ENCODE measurements at places on chromosomes 2 and 18. TPM values are rescaled to one million over a fixed set of nuclear protein-coding genes. Genes with fewer than 3 reads are reported as not detected.
A peak's percentile ranks its signal among the peaks of the same experiment; 100 is the strongest.

- H3K27me3 ChIP-seq: no peaks in the 10 kb centered on the region
- no peak overlapping the region for H3K27ac ChIP-seq
- H3K4me1 ChIP-seq: no peaks in the 10 kb centered on the region
Measured at GRCh38 chr2:50615291-50615690, 416.6 kb downstream of the NRXN1 start.

The CBLN2 gene
- not detected for total RNA-seq

The GATA6 gene
- 158 TPM for total RNA-seq

DNA sequence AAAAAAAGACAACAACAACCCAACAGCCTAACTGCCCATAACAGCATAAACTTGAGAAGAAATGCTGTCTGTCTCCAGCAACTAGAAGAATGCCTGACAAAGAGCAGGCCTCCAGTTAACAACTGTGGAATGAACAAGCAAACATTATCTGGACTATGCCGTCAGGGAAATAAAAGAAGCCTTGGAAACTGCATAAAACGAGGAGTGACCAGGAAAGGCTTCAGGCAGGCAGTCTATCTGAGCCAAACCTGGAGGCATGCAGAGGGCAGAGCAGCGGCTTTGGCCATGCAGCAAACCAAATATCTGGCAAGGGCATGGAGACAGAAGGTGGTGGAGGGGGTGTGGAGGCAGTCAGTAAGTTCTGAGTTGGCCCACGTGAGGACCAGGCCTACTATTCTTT lies 11.1 kb downstream of the HES6 start:
- no peaks in the 10 kb centered on the region for H3K36me3 ChIP-seq
- DNase-seq: no peak
- H3K4me1 ChIP-seq: no peaks in the 10 kb centered on the region
- H3K27ac ChIP-seq: no peak overlapping the region

- DNase-seq: no peak
- H3K36me3 ChIP-seq: no peaks in the 10 kb centered on the region
- no peak overlapping the region for H3K4me3 ChIP-seq
- H3K27ac ChIP-seq: no peak overlapping the region
- H3K4me1 ChIP-seq: peaks cover 7% of the 10 kb centered on the region
Measured at GRCh38 chr2:109144721-109145120, 15.7 kb downstream of the SH3RF3 start.

DNA sequence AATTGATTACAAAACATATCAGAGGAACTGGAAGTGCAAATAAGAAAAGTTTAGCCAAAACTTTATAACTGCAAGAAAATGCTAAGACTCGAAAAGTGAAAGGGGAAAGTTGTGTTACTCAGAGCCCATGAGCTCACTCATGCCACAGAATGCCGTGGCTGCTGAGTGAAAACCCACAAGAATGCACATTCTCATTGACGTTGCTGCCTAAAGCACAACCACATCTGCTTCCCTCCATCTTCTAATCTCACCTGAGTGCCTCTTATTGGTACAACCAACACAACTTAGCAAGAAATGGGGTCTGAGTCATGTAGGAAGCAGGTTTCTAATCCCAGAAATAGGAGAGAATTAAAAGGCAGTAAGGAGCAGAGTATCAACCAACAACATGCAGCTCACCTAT lies 259.7 kb downstream of the LNPK start:
- H3K27ac ChIP-seq: no peak overlapping the region
- H3K4me1 ChIP-seq: no peaks in the 10 kb centered on the region
- H3K27me3 ChIP-seq: no peaks in the 10 kb centered on the region
- DNase-seq: no peak
- no peak overlapping the region for H3K4me3 ChIP-seq

- H3K4me3 ChIP-seq: no peak overlapping the region
- H3K4me1 ChIP-seq: no peaks in the 10 kb centered on the region
- H3K27ac ChIP-seq: no peak overlapping the region
- no peaks in the 10 kb centered on the region for H3K36me3 ChIP-seq
- H3K27me3 ChIP-seq: no peaks in the 10 kb centered on the region
Measured at GRCh38 chr18:32381761-32382160, 88.9 kb downstream of the GAREM1 start.

The ZEB2 gene
- total RNA-seq: not detected

- H3K27me3 ChIP-seq: no peaks in the 10 kb centered on the region
- peaks cover 59% of the 10 kb centered on the region for H3K36me3 ChIP-seq
- H3K4me3 ChIP-seq: no peak overlapping the region
- H3K4me1 ChIP-seq: peaks cover 3% of the 10 kb centered on the region
- no peak overlapping the region for H3K27ac ChIP-seq
Measured at GRCh38 chr2:182933629-182934028, 67.2 kb upstream of the FRZB start.

The OXER1 gene
- 3.5 TPM for total RNA-seq

The MAP4K4 gene
- 142 TPM for total RNA-seq

The FBXO36 gene
- total RNA-seq: 6.7 TPM

DNA sequence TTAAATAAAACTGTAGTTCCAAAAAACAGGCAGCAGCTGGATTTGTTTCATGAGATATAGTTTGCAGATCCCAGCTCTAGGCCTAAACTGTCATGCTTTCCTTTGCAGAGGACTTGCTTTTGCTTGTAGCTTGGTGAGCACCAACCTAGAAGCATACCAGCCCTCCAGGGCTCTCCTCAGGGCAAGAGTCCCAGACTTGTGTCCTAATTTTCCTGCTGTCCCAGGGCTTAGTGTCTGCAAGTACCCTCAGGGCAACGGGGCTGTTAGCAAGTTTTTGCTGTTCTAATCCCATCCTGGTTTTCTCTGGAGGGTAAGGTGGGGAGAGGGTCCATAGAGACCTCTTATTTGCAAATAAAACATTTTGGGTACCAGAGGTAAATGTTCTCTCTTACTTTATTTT lies 59.5 kb downstream of the TMEM17 start:
- H3K4me1 ChIP-seq: peaks cover 8% of the 10 kb centered on the region
- no peak for DNase-seq
- no peak overlapping the region for H3K27ac ChIP-seq
- peaks cover 18% of the 10 kb centered on the region for H3K27me3 ChIP-seq

The GPR75 gene
- total RNA-seq: 6.0 TPM

The IL36RN gene
- total RNA-seq: not detected

- H3K4me3 ChIP-seq: no peak overlapping the region
- peak; percentile 40 for DNase-seq
- H3K36me3 ChIP-seq: no peaks in the 10 kb centered on the region
- H3K27ac ChIP-seq: no peak overlapping the region
Measured at GRCh38 chr2:232879618-232880494, 9.8 kb downstream of the SNORC start.

The SCRN3 gene
- total RNA-seq: 13.6 TPM

DNA sequence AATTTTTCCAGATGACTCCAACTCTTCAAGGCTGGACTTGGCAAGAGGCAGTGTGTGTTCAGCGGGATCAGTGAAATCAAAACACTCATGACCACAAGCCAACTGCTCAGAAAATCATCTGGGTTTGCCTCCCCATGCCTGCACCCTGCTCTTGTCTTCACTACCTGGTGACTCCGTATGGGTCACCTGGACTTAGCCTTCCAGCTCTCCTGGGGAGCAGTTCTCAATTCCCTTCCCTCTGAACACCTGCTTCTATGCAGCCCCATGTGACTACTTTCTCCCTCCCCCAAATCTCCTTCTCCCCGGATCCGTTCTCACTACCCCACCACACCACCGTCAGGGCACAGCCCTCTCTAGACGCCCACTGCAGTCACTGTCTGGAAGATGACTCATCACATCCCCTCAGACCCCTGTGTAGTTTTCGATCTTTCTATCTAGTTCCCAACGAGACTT lies 130.2 kb upstream of the ID2 start:
- no peaks in the 10 kb centered on the region for H3K4me1 ChIP-seq
- DNase-seq: peak; percentile 33
- H3K27me3 ChIP-seq: no peaks in the 10 kb centered on the region
- no peak overlapping the region for H3K27ac ChIP-seq
- no peaks in the 10 kb centered on the region for H3K36me3 ChIP-seq
- H3K4me3 ChIP-seq: no peak overlapping the region

The INPP4A gene
- total RNA-seq: 84.9 TPM

GRCh38 chr2:28608500-28609424 lies 112.9 kb downstream of the PLB1 start:
- no peak overlapping the region for H3K4me3 ChIP-seq
- DNase-seq: no peak
- no peaks in the 10 kb centered on the region for H3K36me3 ChIP-seq

DNA sequence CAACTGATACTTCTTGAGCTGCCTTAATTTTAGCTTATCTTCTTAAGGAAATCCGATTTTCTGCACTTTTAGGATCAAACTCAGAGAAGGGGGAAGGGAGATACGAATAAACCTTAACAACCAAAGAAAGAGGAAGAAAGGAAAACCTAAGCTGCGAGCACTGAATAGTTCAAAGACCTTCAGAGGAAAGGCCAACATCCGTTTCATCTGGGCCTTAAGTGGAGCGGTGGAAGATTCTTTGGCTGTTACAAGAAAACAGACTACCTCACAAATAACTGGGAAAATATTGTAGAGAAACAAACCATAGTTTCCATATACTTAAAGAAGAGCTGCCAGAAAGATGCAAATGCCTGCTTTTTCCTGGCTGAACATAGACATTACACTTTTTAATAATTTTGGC lies 43.6 kb downstream of the VIT start:
- H3K4me1 ChIP-seq: no peaks in the 10 kb centered on the region
- H3K27me3 ChIP-seq: no peaks in the 10 kb centered on the region
- no peaks in the 10 kb centered on the region for H3K36me3 ChIP-seq
- H3K27ac ChIP-seq: no peak overlapping the region
- no peak for DNase-seq

DNA sequence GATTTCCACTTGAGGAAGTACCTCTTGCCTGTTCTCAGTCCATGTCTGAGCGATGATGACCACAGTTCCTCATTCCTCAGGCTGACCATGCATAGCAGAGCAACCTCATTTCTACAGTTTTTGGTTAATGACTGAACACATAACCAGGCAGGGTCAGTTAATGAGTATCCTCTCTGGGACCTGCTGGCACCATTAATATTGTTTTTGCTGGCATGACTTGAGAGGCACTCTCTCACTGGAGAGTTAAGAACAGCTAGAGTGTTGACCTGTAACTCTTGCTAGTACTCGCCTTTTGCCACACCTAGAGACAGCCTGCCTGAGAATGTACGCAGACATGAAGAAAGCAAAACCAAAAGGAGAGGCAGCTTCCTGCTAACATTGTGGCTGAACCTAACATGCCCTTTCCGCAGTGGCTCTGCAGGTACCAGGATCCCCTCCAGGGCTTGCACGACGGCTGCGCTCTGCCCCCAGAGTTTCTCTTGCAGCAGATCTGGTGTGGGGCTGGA lies 23.9 kb downstream of the PECR start:
- no peak for DNase-seq
- H3K27ac ChIP-seq: no peak overlapping the region
- no peaks in the 10 kb centered on the region for H3K4me1 ChIP-seq
- H3K4me3 ChIP-seq: no peak overlapping the region
- H3K36me3 ChIP-seq: peaks cover 14% of the 10 kb centered on the region

DNA sequence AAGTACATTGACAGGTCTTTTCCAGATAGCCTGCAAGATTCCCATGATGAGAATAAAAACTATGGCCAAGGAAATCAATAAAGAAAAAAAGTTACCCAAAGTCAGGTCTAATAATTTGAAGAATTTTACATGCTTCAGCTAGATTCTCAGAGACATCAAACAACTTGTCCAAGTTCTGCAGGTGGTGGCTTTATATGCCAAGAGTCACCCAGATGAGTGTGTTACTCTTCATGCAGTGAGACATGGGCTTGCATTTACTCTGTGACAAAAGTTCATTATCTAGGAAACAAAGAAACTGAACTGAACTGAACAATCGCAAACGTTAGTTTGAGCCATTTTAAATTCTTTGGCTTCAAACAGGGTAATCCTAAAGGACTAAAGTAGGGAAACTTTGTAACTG lies 548.5 kb upstream of the SYT4 start:
- H3K4me3 ChIP-seq: no peak overlapping the region
- no peak for DNase-seq
- no peaks in the 10 kb centered on the region for H3K4me1 ChIP-seq
- H3K36me3 ChIP-seq: no peaks in the 10 kb centered on the region

- peaks cover 16% of the 10 kb centered on the region for H3K4me1 ChIP-seq
- peaks cover 6% of the 10 kb centered on the region for H3K36me3 ChIP-seq
- no peak for DNase-seq
- H3K4me3 ChIP-seq: no peak overlapping the region
Measured at GRCh38 chr2:134136731-134137130, 117.1 kb upstream of the MGAT5 start.

The GMPPA gene
- total RNA-seq: 34.0 TPM

DNA sequence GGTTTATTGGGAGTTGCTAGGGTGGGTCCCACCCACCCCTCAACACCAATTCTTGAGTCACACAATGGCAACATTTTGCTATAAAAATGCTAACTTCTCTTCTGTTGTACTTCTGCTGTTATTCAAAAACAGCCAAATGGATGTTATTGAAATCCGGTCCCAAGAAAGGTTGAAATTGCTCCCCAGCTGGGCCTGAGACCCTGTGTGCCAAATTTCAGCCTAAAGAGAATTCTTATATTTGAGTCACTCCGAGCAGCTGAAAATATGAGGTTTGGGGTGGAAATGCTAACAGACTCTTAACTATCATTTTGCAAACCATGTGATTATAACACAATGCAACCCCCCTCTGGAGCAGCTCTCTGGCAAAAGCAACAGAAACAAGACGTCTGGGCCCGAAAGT lies 27.0 kb upstream of the ACVR1 start:
- no peak overlapping the region for H3K4me3 ChIP-seq
- H3K36me3 ChIP-seq: no peaks in the 10 kb centered on the region
- no peaks in the 10 kb centered on the region for H3K27me3 ChIP-seq
- peaks cover 3% of the 10 kb centered on the region for H3K4me1 ChIP-seq
- H3K27ac ChIP-seq: no peak overlapping the region

GRCh38 chr2:237473878-237474441 lies 13.1 kb upstream of the MLPH start:
- no peaks in the 10 kb centered on the region for H3K36me3 ChIP-seq
- H3K4me3 ChIP-seq: peak overlapping the region; percentile 86
- no peak for DNase-seq
- peaks cover 34% of the 10 kb centered on the region for H3K27me3 ChIP-seq

- H3K4me3 ChIP-seq: no peak overlapping the region
- DNase-seq: peak; percentile 49
- peaks cover 11% of the 10 kb centered on the region for H3K4me1 ChIP-seq
- H3K27ac ChIP-seq: no peak overlapping the region
Measured at GRCh38 chr2:224210286-224211180, 171.4 kb upstream of the SERPINE2 start.

DNA sequence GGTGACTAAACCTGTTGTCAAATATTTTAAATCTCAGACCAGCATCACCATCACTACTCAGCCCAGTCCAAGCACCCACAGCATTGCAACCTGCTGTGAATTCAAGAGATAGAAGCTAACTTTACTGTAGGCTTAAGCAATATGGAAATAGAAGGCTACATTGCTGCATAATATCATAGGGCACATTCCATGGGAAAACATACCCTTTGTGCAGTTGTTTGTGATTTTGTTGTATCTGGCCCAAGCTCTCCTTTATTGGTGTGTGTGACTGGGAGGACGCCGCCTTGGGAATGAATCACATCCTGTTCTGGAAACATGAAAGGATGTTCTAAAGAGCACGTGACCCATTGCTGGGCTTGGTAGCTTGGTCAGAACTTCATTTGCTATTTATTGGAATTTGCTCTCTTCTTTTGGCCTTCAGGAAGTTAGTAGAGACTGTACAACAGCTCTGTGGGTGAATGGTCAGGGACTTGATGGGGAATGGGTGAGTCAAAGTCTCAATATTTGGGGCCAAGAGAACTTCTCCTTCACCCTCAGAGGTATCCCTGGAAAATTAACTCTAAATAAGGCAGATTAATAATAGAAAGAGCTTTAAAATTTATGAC lies 106.8 kb upstream of the SERPINE2 start:
- no peak for DNase-seq
- H3K27ac ChIP-seq: no peak overlapping the region
- peak overlapping the region; percentile 3 for H3K4me3 ChIP-seq
- peaks cover 15% of the 10 kb centered on the region for H3K4me1 ChIP-seq
- H3K36me3 ChIP-seq: no peaks in the 10 kb centered on the region

Data from endodermal cell (in vitro differentiated cells).